Neural progenitor cell (in vitro differentiated cells): ENCODE measurements at places on chromosomes 2 and 18.

DNA sequence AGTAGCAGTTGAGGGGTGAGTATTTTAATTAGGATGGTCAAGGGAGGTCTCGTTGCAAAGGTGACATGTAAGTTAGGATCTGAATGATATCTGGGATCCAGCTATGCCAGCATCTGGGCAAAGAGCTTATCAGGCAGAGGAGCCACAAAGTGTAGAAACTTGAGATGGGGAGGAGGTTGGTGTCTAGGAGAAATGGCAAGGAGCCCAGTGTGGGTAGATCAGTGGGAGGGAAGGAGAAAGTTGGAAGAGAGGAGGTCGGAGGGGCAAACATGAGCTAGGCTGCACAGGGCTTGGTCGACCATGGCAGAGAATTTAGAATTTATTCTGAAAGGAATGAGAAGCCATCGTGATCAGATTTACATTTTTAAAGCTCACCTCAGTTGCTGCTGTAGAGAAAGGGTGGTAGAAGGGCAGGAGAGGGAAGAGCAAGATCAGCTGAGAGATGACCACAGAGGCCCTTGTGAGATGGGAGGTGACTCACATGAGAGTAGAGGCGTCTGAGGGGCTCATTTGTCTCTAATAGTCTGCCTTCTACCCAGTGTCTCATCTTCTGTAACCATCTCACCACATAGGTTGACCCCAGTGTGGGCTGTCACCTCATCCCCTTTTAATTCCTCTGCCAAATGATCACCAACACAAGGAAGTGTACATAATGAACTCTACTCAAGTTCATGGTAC lies 170.0 kb downstream of the ETAA1 start:
- no peak for DNase-seq

DNA sequence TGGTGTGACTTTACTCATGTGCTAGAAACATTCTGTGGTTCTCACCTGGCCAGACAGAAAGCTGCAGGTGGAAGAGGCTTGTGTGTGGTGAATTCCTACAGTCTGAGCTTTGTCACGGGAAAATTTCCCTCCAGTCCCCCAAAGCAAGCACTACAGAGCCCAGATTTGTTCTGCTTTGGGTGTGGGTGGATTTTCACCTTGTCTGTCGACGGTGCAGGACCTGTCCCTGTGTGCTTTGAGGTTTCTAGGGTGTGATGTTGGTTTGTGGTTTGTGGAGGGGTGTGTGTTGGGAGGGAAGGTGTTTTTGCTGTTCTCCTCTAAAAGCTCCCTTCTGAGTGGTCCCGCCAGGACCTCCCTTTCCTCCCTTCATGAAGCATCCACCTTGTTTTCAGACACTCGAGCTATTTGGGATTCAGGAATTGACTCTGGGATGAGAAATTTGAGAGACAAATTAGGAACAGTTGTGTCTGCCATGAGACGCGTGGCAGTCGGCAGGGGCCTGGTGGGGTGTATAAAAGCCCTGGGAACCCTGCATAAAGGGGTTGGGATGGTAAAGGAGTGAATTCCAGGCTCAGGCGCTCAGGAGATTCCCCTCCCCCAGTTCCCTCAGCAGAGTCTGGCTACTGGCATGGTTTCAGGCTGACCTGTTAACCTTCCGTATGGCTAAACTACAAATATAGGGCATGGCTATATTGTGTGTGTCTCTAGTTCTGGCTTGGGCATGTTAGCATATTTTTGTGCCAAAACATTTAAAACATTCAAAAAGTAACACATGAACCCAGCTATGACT lies 65.5 kb downstream of the DGKD start:
- peak; percentile 64 for DNase-seq

- DNase-seq = no peak
Measured at GRCh38 chr2:72689579-72690195, 136.1 kb downstream of the EXOC6B start.

GRCh38 chr2:98314251-98314650 lies 32.0 kb upstream of the CNGA3 start:
- DNase-seq = no peak

GRCh38 chr2:59195851-59196250 lies 954.7 kb upstream of the FANCL start:
- no peak for DNase-seq
